NAMALWA (cell line): ENCODE measurements at places on chromosomes 12 and 14.
A peak's percentile ranks its signal among the peaks of the same experiment; 100 is the strongest.

GRCh38 chr12:124369055-124369826 is 74.3 kb downstream of the RFLNA start:
- DNase-seq, result no peak

- DNase-seq, result no peak
Observed at GRCh38 chr12:6820166-6820565, 1.5 kb upstream of the GPR162 start.

- no peak for DNase-seq
Observed at GRCh38 chr12:1054117-1054870, 63.3 kb downstream of the ERC1 start.

- DNase-seq, result no peak
Observed at GRCh38 chr12:645563-646071, 17.6 kb downstream of the NINJ2 start.

GRCh38 chr12:110344657-110345056 is 58.9 kb downstream of the ANAPC7 start:
- no peak for DNase-seq

DNA sequence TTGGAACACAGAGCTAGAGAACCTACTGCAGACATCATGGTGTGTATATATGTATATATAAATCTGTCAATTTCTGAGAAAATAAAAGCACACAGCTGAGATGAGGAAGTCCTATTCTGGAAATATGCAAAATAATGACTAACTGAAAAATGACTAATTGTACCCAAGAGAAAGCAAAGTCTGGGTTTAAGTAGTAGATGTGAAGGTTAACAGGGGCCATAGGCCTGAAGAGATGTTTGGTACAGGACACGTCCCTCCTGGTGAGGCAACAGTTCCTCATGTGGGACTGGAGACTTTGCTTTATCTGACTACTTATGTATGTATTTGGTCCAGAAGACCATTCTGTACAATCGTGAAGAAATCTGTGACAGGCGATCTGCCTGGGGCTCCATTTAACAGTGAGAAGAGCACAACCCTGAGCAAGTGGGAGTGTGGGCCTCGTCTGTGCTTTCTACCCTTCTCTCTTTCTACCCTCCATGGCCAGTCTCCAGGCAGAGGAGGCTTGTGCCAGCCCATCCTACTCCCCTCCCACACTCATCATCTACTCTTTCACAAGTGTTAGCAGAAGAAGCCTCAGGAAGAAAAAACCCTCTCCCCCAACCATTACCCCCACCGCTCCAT is 67.5 kb downstream of the SLC41A2 start:
- DNase-seq, result peak; percentile 2

DNA sequence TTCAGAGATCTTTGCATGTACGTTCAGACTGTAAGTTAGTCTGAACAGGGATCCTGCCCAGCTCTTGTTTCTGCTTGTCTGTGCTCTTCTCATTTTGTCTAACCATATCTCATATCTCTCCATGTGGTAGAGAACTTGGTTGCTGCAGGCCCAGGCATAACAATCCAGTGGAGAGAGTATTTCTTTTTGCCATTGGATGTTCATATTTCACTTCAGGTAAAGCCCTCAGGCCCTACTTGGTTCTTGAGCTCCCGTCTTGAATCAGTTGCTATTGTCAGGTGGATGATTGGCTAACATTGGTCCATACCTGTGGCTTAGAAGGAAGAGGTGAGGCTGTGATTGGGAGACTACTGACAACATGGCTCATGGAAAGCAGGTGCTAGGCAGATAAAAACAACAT is 357.7 kb upstream of the FLRT2 start:
- no peak for DNase-seq

GRCh38 chr14:71089971-71090370 is 182.7 kb downstream of the PCNX1 start:
- DNase-seq, result no peak

GRCh38 chr14:71238835-71239234 is 331.6 kb downstream of the PCNX1 start:
- DNase-seq, result no peak

- DNase-seq, result no peak
Observed at GRCh38 chr12:100043631-100044030, 58.9 kb upstream of the ANKS1B start.

DNA sequence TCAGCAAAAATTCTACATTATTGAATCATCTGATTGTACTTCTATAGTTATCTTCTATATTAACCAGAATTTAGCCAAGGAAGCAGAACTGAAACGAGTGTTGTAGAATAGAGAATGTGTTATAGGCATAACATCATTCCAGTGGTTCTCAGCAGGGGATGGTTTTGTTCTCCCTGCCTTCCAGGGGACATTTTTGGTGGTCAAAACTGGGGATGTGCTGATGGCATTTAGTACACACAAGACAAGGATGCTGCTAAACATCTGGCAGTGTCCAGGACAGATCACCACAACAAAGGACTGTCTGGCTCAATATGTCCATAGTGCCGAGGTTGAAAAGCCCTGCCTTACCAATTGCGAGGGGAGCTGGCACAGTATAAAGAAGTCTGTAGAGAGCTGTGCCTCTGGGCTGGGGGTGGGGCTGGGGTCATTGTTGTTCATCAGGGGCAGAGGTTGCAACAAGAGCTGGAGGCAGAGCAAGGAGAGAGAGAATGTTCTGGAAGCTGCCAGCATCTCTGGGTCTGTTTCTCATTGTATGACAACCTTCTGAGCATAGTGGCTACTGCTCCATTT is 1472.8 kb downstream of the AACS start:
- DNase-seq, result no peak

DNA sequence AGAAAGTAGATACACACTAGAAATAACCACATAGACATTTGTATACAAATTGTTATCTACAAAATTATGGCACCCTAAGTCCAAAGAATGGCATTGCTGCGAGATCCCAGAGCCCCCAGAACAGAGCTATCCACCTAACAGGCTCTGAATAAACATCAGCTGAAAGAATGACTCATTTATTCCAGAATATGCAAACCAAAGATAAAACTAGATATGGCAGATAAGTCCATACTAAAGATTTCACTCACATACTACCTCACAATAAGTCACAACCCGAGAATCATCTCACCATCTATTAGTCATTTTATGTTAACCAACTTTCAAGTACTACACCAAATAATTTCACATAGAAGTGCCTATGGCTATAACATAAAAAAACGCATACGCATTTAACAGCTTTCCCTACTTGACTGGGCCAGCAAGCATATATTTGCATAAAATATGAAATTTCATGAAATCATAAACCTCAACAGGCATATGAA is 5.6 kb downstream of the CNIH1 start:
- no peak for DNase-seq

DNA sequence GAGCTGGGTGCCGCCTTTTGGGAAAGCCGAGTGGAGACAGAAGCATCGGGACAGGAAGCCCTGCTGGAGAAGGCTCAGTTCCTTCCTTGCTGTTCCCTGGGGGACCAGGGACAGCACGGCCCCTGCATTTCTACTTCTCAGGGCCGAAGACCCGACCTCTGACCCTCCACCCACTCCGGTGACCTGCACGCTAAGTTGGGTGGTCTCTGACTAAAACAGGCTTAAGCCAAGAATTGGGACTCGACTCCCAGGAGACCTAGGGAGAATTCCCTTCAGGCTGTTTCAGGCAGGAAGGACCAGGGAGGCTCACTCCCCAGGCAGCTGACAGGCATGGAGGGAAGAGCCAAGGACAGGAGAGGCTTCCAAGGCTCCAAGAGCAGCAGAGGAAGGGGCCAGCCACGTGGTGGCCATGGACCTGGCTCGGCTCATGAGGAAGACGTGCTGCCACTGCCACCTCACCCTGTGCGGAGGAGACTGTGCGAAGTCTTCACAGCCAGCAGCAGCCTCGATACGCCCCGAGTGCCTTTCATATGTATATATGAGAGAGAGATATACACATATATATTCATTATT is 43.9 kb downstream of the DCAF4 start:
- DNase-seq, result no peak

DNA sequence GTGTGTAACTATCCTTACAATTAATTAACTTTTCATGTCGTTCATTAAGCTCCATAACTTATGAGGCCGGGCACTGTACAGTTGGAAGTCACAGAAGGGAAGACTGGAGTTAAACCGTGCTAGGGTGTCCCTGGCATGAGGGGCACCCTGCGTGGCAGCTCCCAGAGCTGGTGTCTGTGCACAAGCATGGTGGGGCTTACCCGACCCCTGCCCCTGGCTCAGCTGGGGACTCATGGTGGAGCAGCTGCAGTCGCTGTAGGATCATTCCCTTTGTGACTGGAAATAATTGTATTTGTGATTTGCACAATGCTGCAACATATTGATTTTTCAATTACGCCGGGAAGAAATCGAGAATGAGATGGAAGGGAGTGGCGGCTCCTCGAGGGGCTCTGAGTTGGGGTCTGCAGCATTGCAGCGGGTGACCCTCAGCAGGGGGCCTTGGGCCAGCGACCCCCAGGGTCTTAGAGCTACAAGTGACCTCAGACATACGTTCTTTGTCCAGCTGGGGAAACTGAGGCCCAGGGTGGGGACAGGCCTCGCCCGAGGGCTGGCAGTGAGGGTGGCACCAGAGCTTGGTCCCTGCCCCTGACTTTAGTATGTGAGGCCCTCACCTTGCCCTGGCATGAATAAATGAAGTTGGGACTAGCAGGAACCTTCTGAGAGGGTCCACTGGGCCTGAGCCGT is 125.4 kb downstream of the KIF26A start:
- DNase-seq, result no peak

DNA sequence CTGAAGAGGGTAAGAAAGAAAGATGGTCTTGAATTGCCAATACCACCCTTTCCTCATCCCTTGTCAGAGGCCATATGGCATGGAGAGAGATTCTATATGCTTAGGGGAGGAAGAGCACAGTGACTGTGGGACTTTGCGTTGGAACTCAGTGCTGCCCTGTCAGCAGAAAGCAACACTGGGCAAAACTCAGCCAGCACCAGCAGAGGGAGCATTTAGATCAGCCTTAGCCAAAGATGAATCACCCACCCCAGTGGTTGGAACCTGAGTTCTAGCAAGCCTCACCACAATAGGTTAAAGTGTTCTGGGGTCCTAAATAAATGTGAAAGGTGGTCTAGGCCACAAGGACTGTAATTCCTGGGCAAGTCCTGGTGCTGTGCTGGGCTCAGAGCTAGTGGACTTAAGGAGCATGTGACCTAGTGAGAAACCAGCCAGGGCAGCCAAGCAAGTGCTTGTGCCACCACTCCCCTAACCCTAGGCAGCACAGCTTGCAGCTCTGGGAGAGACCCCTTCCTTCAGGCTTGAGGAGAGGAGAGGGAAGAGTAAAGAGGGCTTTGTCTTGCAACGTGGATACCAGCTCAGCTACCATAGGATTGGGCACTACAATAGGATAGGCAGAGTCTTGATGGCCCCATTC is 11.4 kb upstream of the BCAT1 start:
- peak; percentile 86 for DNase-seq

DNA sequence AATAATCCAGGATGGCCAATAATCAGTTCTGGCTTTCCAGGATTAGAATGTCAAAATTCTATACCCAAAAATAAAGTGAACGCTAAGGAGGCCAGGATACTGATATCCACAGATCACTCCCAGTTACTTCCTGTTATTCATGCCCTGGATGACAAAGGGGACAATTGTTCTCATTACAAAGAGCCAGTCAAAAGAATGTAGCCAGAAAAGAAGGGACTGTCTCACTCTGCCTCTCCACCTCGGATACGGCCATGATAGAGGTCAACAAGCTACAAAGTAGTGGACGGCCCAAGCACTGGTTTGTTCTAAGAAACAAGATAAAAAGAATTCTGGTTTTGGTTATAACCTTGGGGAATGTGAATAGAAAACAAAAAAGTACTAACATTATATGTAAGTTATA is 116.1 kb upstream of the ATF7IP start:
- no peak for DNase-seq

GRCh38 chr12:113697104-113697503 is 225.4 kb upstream of the LHX5 start:
- DNase-seq, result no peak

DNA sequence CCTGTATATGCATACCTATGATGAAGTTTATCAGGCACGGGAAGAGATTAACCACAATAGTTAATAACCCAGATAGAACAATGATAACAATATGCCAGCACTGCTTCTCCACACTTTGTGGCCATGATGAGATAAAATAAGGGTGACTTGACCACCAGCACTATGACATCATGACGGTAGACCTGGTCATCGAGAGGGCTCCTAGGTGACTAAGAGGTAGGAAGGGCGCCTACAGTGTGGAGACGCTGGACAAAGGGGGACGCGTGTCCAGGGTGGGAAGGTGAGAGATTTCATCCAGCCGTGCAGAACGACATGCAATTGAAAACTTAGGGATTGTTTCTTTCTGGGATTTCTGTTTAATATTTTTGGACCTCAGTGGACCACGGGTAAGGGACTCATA is 221.8 kb upstream of the RTL1 start:
- DNase-seq, result no peak

DNA sequence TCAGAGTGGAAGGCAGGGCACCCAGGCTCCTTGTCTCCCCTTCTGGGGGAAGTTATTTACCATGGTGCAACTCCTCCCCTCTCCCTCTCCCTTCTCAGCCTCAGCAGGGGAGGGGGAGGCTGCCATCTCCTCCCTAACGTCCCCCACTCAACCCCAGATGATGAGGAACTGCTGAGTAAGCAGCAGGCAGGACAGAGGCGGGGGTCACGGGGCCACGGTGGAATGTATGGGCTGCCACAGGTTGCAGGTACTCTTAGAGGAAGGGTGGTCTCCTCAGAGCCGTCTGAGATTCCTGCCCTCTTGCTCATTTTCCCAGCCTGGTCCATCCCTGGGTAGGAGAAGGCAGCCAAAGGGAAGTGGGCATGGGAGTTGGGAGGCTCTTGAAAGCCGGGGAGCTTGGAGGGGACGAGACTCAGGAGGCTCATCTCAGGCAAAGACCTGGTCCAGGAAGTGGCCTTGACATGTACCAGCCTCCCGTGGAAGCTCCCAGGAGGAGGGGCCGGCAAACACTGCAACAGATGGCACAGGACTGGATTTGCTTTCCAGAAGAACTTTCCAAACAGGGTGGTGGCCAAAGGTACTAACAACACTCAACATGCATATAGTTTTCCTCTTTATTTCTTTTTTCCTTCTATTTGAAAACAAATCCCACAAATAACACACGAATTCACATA is 19.0 kb downstream of the RIN3 start:
- no peak for DNase-seq

GRCh38 chr14:99274346-99275221 is 2.6 kb upstream of the BCL11B start:
- DNase-seq, result no peak

DNA sequence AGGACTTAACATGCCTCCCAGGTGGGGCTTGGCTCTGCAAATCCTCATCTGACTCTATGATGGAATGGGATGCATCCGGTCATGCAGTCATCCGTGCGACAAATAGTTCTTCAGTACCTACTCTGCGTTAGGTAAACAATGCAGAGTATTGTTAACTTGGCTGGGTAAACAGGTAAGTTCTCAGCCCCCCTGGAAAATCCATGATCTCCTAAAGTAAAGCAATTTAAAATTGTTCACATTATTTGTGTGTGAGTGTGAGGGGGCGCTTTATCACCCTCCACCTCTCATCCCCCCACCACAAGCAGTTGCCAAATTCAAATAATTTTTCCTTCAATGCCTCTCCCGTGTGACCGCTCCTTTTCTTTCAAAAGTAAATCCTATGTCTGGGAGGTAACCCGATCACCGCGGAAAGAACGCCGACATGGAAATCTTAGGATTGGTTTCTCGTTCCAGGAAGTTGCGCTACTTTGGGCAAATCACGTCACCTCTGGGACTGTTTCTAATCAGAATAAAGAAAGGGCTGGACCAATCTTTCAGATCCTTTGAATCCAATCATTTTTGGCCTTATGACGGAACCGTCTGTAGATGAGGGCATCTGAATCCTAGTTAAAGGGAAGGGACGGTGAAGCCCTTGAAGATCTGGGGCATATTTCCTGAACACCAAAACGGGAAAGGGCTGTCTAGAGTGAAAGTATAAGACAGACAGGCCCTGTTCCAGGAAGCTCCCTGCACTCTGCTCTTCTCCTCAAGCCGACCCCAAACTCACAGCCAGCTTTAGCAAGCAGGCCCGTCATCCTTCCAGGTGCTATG is 44.0 kb upstream of the SINHCAF start:
- no peak for DNase-seq
